ENCODE measurements at places on chromosomes 12 and 14. TPM values are rescaled to one million over a fixed set of nuclear protein-coding genes. Genes with fewer than 3 reads are reported as not detected.

Gene GPR137C
- 1.1 TPM for total RNA-seq

Gene CDH24
- total RNA-seq, result 0.69 TPM

Gene KRT3
- total RNA-seq, result not detected

Gene CLEC2A
- not detected for total RNA-seq

Gene KRT79
- not detected for total RNA-seq

Gene SYT10
- not detected for total RNA-seq

Gene POTEG
- total RNA-seq, result not detected

Gene ACOT6
- total RNA-seq, result not detected

Gene IFNG-AS1
- not detected for total RNA-seq

Gene CD9
- 958 TPM for total RNA-seq

Gene B4GALNT3
- total RNA-seq, result not detected

Gene MFAP5
- total RNA-seq, result 0.33 TPM

Gene LMNTD1
- total RNA-seq, result not detected

Gene CD69
- 0.09 TPM for total RNA-seq

Gene RDH5
- 0.65 TPM for total RNA-seq

Gene TAS2R20
- total RNA-seq, result 2.4 TPM

Gene DAO
- total RNA-seq, result not detected

Gene GRIP1
- 0.09 TPM for total RNA-seq

Gene CLEC4A
- total RNA-seq, result 0.43 TPM

Gene HSP90AA1
- total RNA-seq, result 277 TPM

Gene OR4E1
- not detected for total RNA-seq

Gene SLC7A8
- 3.1 TPM for total RNA-seq

All from dermis lymphatic vessel endothelial cell (primary cell).